ENCODE measurements at places on chromosomes 13 and 19.
A peak's percentile ranks its signal among the peaks of the same experiment; 100 is the strongest.

DNA sequence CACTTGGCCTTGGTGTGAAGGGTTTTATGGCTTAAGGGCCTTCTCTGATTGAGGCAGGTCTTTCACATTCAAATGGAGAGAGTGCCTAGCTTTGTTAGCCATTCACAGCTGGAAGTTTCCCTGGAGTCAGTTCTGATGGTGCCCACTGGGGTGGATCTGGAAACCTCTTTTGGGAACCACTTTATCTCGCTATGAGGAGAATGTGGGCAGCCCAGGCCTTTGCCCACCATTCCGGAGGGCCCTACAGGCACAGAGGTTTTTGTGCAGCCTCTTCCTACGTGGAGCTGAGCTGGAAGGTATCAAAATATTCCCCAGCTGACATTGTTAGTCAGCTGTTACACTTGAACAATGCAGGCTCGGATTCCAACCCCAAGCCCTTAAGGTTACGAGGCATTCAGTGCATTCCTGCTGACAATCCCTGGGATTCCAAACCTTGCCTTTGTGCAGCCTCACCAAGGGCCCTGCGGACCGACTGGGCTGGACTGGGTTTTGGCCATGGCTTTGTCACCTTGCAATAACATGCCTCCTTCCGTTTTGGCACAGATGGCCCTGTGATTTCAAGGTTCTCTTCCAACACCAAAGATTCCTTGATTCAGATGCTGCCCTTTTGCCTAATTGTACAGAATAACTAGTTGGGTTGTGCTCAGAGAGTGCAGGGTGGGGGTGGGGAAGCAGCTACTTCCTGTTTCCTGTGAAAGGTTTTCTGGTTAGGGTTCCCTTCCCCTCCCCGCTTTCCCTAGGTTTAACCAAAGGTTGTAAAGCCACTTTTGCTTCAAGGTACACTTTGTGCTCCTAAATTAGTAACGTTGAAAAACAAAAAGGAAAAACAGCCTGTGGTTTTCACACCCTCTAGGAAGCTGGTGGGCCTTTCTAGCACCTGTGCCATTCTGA is 27.0 kb downstream of the SAE1 start:
- DNase-seq = peak; percentile 52

GRCh38 chr13:51771418-51772104 is 32.4 kb downstream of the DHRS12 start:
- no peak for DNase-seq

DNA sequence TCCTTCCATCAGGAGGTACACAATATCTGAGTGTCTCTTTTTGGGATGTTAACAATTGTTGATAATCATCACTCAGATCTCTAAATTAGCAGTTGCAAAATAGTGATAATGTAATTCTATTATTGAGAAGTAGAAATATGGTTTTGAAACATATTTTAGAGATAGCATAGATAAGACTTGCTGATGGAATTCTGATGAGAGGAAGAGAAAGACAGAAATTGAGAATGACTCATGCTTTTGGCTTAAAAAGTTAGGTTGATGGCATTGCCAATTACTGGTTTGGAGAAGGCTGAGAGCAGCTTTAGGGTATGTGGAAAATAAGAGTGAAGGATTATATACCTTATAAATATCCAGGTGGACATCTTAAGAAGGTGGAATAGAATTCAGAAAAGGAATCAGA is 106.4 kb upstream of the EDNRB start:
- no peak for DNase-seq

DNA sequence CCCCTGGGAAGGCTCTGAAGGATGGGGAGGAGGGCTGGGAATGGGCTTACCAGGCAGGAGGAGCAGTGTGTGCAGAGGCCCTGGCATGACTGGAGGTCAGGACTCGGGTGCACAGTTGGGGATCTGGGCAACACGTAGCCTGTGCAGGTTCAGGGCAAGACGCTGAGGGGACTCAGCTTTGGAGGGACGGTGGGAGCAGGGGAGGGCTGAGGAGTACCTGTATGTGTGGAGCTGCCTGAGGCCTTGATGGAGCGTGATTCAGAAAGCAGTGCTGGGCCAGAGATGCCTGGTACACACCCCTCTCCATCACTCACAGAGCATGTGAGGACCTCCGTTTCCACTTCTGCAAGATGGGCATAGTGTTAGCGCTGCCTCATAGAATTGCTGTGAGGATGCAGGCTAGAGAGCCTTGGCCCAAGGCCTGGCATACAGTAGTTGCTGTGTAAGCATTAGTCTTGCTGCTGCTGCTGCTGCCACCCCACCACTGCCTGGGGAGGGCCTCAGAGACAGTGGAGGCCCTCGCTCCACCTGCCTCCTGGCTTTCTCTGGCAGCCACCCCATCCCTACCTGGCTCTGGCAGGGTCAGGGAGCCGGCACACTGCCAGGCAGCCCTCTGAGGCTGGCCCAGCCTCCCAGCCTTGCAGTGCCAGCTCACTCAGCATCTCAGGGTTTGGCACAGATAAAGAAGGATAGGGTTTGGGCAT is 2.4 kb downstream of the PAK4 start:
- no peak for DNase-seq

DNA sequence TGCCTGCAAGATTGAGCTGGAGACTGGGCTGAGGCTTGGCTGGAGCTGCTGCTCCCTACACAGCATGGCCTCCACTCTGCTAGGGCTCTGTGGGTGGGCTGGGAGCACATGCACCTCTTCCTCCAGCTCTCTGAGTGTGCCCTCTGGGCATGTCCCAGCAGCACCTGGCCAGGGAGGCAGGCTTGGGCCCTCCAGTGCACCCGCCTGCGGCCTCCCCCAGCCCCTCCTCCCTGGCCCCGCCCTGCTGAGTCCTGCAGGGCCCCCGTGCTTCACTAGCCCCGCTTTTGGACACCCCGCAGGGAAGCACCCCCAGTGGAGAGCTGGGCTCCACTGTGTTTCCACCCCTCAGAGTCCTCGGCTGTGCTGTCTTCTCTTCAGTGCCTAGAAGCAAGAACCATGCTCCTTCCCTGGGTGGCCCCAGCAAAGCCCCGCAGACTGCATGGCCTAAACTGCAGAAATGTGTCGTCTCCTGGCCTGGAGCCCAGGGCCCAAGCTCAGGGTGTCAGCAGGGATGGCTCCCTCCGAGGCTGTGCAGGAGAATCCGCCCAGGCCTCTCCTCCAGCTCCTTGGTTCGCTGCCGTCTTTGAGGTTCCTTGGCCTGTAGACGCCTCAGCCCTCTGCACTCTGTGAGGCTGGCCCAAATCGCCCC is 5.0 kb upstream of the TEX29 start:
- no peak for DNase-seq

- no peak for DNase-seq
Observed at GRCh38 chr13:88257706-88258105, 586.5 kb downstream of the SLITRK5 start.

GRCh38 chr19:10690341-10690781 is 10.9 kb upstream of the QTRT1 start:
- no peak for DNase-seq

GRCh38 chr13:52446265-52446664 is 4.2 kb downstream of the VPS36 start:
- DNase-seq = no peak

GRCh38 chr19:15280048-15280725 is 47.9 kb upstream of the EPHX3 start:
- DNase-seq = no peak

DNA sequence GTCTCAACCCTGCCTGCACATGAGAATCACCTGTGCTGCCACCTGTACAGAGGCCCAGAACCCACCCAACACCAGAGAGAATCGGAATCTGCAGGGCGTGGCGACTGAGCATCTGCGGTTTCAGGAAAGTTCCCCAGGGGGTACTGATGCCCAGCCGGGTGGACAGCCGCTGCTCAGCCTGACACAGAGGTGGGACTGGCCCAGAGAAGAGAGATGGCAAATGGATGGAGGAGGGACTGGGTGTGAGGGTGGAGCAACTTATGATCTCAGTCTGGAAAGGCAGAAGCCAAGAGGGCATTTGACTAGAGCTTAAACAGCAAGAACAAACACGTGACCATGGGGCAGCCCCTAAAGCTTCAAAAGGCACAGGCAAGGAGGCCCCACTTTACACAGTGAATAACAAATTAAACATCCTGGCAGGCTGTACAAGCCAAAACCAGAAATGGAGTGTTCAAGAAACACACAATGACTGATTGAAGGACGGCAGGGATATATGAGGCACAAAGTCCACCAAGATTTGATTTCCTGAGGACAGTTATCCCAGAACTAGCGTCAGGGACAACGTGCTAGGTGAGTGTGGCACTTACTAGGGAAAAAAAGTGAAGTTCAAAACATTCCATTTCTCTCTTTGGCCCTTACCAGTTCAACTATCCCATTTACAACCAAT is 3.1 kb downstream of the RANBP3 start:
- DNase-seq = peak; percentile 51

- no peak for DNase-seq
Observed at GRCh38 chr13:111911754-111912452, 155.0 kb upstream of the SOX1 start.

DNA sequence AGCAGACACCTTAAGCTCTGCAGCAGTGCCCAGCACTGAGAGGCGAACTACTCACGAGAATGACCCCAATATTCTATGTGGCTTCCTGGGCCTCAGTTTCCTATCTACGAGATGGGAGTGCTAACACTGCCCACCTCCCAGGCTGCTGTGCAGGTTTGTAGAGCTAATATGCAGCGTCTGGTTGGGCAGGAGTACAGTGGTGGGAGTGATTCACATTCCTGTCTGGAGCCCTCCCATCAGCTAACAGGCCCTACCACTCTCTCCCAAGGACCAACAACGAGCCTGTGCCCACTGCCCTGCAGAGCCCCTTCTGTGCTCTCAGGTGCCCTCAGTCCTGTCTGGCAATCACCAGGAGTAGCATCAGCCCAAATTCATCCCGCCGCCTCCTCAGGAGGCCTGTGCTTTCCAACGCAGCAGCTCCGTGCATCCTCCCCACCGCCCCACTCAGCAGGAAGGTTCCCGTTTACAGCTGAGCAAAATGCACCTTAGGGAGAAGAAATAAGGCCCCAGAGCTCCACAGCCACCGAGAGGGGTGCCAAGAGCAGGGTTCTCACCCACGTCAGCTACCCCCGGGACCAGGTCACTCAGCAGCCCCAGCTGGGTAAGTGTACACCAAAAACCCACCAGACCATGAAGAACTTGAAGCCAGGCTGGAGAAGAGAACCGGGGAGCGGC is 6.6 kb downstream of the AKT2 start:
- no peak for DNase-seq

- no peak for DNase-seq
Observed at GRCh38 chr13:114167426-114167825, 11.6 kb upstream of the CFAP97D2 start.

DNA sequence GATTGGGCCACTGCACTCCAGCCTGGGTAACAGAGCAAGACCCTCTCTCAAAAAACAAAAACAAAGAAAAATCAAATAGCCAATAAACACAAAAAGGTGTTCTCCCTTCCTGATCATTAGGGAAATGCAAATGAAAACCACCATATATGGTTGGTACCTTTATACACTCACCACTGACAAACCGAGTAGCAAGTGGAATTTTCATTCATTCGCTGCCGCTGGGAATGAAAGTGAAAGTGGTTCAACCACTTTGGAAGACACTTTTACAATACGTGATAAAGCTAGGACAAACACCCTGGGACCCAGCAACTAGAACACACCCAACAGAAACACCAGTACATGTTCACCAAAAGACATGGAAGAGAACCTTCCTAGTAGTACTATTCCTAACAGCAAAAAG is 21.0 kb downstream of the GRIK5 start:
- DNase-seq = peak; percentile 11

GRCh38 chr13:20828539-20829364 is 55.0 kb upstream of the EEF1AKMT1 start:
- peak; percentile 77 for DNase-seq

DNA sequence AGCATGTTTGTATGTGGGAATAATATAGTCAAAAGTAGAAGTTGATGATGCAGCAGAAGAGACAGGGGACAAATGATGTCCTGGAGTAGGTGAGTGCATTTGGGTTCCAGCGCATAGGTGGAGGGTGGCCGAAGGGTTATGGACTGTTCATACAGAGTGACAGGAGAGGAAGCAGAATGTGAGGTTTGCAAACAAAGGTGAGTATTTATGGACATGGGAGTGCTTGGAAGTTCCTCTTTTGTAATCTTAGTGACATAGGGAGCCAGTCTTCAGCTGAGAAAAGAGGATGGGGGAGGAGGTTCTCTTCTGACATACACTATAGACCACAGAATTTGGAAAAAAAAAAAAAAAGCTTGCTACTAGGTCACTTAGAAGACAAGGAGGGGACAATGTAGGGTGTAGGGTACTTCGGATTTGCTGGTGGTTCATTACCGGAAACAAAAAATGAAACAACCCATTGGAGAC is 331.6 kb downstream of the DLEU7 start:
- peak; percentile 16 for DNase-seq

DNA sequence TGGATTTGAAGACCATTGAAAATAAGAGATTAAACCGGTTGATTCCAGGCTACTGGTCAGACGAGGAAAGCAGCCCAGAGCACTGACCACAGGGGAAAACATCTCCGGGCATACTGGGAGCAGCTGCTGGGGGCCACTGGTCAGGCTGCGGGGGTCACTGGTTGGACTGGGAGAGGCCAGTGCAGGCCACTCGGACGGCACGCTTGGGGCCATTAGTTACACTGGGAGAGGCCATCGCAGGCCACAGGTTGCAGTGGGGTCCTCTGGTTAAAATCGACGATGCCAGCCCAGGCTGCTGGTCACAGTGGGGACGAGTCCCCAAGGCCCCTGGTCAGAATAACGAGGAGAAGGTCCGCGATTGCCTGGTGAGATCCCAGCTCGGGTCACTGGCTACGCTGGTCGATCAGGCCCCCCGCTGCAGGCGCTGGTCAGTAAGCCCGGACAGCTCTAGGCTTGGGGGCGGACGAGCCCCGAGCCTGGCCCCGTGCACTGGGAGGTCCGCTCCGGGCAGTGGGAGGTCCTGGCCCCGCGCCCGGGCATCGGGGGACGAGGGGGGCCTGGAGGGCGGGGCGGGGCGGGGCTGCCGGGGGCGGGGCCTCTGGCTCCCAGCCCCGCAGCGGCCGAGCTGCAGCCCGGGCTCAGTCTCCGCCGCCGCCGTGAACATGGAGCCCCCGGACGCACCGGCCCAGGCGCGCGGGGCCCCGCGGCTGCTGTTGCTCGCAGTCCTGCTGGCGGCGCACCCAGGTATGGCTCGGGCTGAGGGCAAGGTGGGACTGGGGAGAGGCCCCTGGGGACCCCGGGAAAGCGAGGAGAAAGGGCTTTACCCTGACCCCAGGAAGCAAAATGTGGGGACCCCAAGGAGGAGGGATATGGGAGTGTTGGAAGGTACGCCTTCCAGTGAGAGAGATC is at the start of gene BCAM:
Gene BCAM, plus strand, starts transcription at position 641 of the 909 bp plus-strand sequence. Its CDS starts 22 bp downstream, at position 663.
- no peak for DNase-seq

- peak; percentile 33 for DNase-seq
Observed at GRCh38 chr13:110340812-110341444, 33.8 kb downstream of the COL4A2 start.

- peak; percentile 36 for DNase-seq
Observed at GRCh38 chr19:48967346-48968178, 2.5 kb downstream of the FTL start.

DNA sequence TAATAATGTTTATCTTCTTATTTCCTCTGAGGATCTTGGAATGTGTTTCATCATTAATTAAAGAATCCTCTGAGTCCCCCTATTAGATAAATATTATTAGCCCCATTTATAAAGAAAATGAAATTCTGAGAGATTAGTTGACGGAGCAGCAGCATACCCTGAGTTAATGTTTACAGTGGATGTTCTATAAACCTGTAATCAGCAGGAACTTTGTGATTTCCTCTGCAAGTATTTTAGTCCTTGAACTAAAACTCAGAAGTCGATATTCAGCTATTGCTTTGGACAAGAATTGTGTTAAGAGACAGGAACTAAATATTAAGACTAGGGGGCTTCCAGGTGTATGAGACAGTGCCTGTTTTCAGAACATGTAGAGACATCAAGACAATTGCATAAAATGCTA is 243.3 kb downstream of the DCT start:
- no peak for DNase-seq
